Breast epithelium (tissue), 4 donors: ENCODE measurements at places on chromosomes 11 and 22.

- DNase-seq: peak; percentile 84
Measured at GRCh38 chr22:50529897-50530579, at the start of gene TYMP. TYMP (minus strand) TSS chr22:50530012; CDS start chr22:50529709, 303 bp downstream.

DNA sequence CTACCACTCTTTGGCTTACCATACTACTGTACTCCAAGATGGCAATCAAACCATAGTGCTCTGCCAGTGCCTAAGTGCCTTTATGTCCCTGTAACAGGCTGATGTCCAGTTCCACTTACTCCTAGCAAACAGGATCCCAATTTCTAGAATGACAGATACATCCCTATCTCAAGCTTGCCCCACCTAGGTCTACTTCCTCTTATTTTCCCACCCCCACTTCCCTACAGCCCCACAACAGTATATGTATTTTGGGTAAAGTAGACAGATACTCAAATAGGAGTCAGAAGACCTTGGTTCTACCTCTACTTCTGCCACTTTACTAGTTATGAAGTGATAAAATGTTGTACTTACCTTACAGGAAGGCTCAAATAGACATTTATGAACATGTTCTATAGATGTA lies 24.1 kb downstream of the SIK3 start:
- no peak for DNase-seq

DNA sequence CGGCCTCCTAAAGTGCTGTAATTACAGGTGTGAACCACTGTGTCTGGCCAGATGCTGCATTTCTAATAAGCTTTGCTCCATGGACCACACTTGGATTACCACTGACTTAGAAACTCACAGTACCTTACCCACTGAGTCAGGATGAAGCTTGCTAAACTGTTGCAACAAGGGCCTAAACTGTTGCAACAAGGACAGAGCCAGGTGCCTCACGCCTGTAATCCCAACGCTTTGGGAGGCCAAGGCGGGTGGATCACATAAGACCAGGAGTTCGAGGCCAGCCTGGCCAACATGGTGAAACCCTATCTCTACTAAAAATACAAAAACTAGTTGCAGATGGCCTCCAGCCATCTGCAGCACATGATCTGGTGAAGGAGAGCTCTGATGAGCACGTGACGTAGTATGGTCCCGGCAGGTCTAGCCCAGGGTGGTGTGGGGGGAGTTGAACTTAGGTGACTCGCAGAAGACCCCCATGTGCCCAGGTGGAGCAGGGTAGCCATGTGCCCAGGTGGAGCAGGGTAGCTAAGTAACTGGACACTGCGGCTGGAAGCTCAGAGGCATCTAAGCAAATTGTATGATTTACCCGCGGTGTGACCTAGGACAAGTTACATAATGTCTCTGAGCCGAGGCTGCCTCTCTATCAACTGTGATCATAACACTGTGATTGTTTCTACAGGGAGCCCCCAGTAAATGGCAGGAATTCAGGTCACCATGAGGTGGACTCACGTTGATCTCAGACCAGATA lies 8.4 kb downstream of the SLC25A45 start:
- DNase-seq: no peak

DNA sequence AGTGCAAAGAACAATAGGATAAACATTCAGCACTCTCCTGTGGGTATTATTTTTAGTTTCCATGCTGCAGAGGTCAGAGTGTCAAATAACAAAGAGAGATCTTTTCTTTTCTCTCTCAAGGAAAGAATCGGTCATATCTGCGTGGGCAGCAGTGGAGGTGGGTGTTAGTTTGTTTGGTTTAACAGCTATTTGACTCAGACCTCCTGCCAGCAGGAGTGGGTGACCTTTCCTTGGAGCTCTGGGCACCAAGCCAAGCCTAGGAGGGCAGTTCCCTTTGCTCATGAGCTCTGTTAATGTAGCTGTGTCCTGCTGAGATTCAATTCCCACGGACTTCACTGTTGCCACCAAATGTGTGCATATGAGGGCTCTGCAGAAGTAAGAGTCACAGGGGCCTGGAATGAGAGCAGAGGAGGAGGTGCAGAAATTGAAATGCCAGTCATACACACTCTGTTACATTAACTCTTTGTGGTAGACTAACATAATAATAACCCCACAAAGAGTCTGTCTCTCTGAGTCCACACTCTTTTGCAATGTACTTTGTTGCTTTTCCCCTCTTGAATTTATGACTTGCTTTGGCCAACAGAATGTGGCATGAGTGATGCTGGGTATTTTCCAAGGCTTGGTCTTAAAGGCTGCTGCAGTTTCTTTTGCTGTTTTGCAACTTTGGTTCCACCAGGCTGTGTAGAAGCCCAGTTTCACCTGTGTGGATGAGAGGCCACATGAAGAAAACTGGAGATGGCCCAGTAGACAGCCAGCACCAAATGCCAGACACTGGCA lies 76.0 kb upstream of the GRK3 start:
- DNase-seq: no peak

DNA sequence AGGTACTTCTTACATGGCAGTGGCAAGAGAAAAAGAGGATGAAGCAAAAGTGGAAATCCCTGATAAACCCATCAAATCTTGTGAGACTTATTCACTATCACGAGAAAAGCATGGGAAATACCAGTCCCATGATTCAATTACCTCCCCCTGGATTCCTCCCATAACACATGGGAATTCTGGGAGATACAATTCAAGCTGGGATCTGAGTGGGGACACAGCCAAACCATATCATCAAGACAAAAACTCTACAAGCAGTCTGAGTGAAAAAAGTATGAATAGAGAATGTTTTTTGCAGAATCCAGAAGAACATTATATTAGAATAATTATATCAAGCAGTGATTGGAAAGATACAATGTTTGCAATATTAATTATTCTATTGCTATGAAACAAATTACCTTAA lies 893.7 kb downstream of the FAM181B start:
- no peak for DNase-seq

DNA sequence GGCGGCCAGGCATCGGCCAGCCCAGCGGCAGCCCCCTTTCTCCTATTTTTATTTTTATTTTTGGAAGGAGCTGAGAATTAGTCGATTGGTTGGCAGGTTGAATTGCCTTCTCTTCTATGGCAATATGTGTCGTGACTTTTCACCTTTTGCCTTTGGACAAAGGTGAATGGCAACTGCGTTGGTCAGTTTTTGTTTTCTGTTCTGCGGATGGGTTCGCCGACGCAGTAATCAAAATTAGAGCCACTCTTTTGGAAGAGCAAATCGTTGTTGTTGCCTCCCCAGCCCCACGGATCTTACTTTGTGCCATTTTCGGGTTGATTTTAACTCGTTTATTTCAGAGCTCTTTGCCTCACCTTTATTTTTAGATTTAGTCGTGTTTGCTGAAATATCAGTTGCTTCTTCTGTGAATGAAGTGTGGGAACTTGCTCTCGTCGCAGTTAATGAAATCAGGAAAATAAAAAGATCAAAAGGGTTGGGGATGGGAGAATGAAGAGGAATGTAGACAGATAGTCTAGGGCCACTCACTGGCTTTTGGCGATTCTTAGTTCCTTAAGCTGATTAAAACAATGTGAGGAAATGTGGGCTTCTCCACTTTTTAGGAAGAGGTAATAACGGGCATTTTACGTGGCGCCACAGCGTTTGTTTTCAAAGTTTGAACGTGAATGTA lies 1.6 kb downstream of the CECR2 start:
- DNase-seq: no peak
